ENCODE measurements at places on chromosomes 3 and 15.

DNA sequence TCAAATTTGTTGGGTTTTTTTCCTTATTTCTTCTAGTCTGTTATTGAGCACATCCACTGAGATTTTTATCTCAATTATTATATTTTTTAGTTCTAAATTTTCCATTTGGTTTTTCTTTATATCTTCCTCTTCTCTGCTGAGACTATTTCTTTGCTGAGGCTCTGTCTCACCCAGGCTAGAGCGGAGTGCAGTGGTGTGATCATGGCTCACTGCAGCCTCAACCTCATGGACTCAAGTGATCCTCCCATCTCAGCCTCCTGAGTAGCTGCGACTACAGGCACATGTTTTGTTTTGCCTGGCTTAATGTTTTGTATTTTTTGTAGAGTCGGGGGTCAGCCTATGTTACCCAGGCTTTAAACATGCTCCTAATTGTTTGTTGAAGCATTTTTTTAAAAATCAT, 10.2 kb downstream of the CTDSPL start:
- DNase-seq, result no peak

- DNase-seq, result no peak
These were observed 32.5 kb upstream of the ZKSCAN7 start for GRCh38 chr3:44522494-44522933.

DNA sequence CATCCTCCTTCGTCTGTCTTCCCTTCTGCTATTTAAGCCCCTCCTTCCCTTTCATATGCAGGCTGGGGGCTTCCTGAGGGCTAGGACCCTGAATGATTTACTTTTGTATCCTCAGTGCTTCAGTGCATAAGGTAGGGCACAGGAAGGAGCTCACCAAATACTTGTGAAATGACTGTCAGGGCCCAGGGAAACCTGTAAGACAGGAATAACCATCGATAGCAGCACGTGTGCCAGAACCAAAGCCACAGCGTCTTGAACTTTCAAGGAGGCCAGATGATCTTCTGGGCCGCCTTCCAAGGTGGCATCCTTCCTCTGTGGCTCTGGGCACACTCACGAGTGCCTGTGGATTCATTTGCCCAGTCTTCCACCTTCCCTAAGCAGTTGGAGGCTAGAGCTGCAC, 3.9 kb downstream of the TMED3 start:
- DNase-seq, result no peak

- DNase-seq, result no peak
These were observed 4.6 kb downstream of the TPM1 start for GRCh38 chr15:63046917-63047760.

DNA sequence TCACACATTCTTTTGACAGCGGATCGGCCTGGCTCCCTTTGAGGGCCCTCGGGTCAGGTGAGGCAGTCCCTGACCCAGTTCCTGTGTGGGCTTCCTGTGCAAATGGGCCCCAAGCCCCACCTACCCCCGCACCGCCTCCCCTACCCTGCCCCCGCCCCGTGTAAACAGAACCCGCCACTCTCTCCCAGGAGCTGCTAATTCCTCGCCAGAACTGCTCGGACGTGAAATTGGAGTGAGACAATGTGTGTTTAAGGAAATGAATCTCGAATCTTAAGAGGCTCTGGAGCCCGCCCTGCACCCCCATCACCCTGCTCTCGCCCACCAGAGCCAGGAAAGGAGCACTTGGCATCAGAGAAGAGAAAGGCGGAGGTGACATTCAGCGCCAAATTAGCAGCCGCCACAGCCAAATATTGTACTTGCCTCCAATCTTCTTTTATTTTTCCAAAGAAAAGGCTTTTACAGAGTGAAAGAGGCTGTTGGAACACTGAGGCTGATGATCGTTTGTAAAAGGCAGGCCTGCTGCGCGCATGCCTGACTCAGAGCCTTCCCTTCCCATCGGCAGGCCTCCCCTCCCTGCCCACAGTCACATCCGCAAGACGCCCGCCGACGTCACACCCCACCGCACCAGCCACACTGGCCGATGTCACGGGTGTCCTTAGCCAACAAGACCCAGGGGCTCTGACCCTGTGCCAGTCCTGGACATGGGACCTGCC, 53.1 kb downstream of the CACNA2D2 start:
- peak; percentile 25 for DNase-seq

DNA sequence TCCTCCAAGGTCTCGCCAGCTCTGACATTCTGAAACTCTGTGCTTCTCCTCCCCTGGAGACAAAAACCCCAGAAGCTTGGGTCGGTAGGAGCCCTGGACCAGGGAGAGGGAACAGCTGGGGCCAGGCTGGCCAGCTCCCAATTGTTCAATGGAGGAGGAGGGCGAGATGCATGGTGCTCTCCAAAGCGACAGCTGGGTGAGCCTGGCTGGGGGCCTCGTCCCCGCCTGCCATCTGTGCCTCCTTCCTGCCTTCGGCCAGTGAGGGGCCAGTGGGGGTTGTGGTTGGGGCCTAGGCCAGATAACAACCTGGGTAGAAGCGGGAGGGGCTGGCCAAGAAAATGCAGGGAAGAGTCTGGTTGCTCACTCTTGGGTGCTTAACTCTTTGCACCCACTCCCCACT, 79.4 kb downstream of the CORO2B start:
- no peak for DNase-seq

DNA sequence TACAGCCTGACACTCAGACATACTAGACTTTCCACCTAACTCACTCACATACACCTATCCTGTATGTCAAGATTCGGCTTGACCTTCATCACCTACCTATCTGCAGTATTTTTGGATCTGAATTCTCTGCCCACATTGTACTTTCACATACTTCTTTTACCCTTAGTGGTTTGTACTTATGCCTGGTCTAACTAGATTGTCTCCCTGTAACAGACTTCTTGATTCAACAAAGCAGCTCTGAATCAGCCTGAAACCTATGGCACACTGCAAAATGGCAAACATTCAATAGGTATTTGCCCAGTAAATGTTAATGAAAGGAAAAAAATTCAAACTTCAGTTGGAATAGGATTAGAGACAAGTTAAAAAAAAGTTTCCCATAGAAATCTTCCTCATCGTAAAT, 106.5 kb downstream of the UBE3A start:
- no peak for DNase-seq

DNA sequence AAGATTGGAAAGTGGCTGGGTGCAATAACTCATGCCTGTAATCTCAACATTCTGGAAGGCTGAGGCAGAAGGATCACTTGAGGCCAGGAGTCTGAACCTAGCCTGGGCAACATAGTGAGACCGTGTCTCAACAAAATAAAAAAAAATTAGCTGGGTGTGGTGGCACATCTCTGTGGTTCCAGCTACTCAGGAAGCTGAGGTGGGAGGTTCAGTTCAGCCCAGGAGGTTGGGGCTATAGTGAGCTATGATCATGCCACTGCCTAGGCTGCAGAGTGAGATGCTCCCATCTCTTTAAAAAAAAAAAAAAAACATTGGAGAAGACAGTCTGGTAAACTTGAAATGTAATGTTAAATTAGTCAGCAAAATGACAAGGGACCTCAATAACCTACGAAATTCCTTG, 57.9 kb downstream of the STAG1 start:
- no peak for DNase-seq

DNA sequence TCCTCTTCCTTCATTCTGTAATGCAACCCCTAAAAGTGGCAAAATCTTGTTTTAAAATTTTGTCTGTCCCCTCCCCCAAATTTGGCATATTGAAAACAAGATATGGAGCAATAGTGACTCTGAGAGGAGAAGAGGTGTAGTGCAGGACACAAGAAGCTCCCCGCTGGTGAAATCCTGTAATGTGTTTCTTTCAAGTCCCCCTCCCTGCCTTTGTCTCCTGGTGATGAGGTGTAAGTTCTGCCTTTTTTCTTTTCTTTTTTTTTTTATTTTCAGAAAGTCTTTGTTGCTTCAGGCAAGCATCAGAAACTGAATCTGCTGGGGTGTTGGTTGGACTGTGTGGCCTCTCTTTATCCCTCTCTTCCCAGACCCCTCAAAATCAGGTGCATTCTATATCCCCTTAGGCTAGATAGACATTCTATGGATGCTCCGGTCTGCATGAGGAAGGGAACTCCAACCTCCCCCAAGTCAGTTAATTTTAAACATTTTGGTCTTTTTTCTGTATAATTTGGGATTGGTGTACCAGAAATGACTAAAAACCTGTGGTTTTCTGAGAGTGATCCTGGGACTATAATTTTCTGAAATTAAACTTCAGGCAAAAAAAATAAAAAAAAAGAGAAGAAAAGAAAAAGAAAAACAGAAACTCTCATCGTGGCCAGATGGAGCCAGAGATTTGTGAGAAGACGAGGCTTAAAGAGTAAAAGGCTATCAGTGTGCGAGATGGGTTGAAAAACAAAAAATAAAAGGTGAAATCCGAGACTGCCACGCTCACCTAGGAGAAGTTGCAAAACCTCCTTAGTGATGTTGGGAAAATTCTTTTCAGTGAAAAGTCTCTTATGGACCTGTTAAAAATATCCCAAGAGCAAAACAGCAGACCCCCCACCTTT, 21.4 kb downstream of the ACKR2 start:
- no peak for DNase-seq

- DNase-seq, result no peak
These were observed 47.9 kb upstream of the CADPS start for GRCh38 chr3:62923066-62923465.

- no peak for DNase-seq
These were observed 325.7 kb upstream of the RGMA start for GRCh38 chr15:93414576-93415231.

DNA sequence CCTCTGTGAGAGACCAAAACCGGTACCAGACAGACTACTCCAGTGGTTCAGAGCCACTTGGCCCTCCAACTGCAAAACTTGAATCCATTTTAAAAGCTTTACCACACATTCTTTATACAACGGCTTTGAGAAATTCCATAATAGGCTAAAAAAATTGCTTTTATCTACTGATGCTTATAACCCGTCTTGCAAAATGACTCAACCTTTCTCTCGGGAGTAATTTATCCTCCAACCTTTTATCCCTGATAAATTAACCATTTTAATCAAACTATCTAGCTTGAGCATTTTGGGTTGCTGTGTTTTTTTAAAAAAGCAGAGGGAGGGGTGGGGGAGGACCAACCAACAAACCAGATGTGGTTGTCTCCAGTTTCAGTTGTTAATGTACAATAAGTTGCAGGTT, 275.7 kb upstream of the LRTM1 start:
- no peak for DNase-seq

- DNase-seq, result no peak
These were observed 124.7 kb downstream of the SRGAP3 start for GRCh38 chr3:9124730-9125129.

Data from activated CD4-positive, CD25-positive, alpha-beta regulatory T cell treated with anti-CD3 and anti-CD28 coated beads, Interleukin-2, amount 50 U/mL, for 16 hours (primary cell).